Inflammatory macrophage treated with lipopolysaccharide for 1 hour (primary cell): ENCODE measurements at places on chromosomes 1 and 21.

- DNase-seq: no peak
These were observed 80.4 kb upstream of the COL6A1 start for GRCh38 chr21:45901061-45901690.

DNA sequence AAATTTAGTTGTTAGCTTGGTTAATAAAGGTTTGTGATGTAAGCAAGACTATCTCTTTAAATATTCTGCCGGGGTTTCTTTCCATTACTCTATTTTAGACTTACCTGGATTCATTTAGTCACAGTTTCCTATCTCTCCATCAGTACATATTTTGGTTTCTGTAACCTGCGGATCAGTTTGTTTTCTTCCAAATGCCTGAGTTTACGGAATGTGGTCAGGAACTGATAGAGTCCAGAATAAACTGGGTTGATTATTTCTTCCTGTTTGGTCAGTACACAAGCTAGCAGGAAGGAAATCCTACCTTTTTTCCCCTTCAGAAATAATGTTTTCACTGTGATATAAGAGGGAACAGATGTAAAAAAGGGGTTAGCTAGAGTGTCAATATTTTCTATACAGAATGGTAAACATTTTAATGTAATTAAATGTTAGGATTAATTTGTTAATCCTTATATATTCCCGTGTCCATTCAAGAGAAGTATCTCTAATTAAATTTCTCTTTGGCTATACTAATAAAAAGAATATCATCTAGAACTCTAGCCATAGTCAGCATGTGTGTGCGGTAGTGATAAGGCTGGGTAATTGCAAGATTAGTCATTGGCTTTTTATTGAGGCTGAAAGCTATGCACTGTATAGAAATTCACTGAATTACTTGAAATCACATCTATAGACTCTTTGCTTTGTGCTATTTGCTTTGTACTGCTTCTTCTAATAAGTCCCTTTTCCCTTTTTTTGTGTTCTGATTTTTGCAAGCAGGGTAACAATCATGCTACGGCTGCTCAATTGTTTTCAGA is 144.7 kb upstream of the ADGRL4 start:
- no peak for DNase-seq

- no peak for DNase-seq
These were observed 2.2 kb downstream of the GADD45A start for GRCh38 chr1:67687198-67687545.

- no peak for DNase-seq
These were observed 89.1 kb upstream of the IVNS1ABP start for GRCh38 chr1:185406006-185406690.

DNA sequence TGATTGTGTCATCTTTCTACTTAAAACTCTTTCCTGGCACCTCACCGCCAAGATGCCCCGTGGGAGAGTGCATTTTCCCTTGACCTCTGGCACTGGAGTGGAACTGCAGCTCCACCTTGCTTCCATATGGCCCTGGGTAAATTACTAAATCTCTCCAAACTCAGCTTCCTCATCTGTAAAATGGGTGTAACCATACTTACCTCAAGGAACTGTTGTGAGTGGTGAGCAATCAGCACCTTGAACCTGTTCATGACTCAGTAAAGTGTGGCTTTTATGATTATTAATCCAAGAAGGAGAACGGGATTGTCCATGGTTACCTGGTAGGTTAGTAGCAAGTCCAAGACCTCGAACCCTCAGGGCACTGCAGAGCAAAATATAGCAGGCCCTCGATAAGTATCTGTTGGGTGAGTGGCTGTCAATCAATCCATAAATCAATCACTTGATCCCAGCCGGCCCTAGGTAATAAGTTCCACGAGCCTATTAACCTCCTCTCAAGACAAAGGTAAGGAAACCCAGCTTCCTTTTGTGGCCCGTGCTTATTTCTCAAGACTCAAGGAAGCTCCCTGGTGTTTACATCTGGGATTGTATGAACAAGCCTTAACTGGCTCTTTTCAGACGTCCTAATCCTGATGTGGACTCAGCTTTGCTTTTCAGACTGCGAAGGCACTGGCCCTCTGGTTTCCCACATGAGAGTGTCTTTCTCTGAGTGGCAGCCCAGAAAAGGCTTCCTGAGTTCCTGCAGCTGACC is 114.0 kb upstream of the GJB5 start:
- DNase-seq: no peak

- no peak for DNase-seq
These were observed 49.4 kb downstream of the KCNN3 start for GRCh38 chr1:154820646-154821045.

DNA sequence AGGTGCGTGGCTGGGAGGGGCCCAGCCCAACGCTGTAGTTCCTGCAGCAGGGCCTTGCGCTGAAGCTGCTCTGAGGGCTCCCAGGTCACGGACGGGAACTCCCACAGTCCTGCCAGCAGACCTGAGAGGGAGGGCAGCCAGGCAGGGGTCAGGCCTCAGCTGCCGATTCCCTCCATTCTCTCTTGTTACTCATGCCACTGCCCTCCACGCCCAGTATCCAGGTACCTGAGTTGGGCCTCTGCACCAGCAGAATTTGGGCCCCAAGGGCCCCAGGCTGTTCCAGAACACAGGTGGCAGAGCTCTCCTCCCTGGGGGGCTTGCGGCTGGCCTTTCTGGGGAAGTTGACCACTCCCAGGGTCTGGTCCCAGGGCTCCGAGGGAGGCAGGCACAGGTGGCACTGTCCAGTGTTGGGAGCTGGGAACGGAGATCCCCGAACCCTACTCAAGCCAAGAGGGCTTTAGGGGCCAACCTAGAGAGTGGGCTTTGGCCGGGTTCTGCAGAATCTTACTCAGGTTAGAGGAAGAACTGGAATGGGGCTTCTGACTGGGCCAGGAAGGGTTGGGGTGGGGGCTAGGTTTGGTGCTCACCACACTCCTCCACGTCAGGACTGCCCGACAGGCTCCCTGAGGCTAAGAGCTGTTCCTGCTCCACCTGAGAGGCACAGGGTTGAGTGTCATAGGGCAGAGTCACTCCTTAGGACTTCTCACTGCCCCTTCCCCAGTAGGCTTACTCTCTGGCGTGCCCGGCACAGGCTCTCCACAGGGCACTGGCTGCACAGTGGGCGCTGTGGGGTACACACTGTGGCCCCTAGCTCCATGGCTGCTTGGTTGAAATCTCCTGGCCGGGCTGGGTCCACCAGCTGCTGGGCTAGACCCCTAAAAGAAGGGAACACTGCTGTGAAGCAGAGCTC is 5.0 kb downstream of the HPDL start:
- DNase-seq: no peak

- no peak for DNase-seq
These were observed 53.1 kb downstream of the RHBG start for GRCh38 chr1:156421939-156422601.

DNA sequence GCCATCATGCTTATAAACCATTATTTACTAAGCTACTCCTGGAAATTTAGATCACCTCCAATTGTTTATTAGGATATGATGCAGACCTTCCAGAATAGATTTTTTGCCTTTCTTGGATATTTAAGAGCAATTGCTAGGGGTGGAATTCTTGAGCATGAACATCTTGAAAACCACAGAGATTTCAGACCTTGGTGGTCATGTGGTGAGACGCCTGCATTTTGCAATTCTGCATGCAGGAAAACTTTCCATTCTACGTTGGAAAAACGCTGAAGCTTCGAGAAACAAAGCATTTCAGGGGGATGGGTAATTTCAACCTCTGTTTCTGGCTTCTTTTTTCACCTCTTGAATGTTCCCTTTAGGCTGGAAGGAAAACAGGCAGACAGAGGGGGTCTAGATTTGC is 596.3 kb downstream of the KIF26B start:
- no peak for DNase-seq

GRCh38 chr1:206079135-206079534 is 26.2 kb downstream of the RHEX start:
- no peak for DNase-seq

DNA sequence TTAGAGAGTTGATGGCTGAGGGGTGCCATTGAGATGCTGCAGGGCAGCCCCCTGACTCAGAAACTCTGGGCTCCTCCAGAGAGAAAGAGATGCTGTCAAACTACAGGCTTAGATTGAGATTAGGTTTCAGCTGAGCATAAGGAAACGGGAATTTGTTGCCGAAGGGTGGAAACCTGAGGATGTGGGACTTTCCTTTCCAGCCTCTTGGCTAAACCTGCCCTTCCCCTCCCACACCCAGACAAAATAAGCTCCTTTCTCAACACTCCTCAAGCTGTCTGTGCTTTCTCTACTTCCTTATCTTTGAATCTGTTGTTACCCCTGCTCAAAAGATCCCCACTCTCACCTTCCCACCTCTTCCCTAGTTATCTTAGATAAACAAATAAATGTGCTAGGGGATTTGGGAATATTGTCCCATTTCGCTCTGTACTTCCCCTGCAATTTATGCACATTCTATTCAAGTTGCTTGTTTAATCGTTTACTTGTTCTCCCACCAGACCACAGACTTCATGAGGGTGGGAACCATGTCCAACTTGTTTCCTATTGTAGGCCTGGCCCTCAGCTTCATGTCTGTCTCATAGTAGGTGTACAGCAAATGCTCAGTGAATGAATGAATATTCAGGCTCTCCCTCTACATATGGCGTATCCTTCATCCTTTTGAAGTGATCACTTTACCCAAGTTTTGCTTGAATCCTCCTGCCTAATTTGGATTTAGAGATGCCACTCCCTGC is 30.6 kb upstream of the MARK1 start:
- no peak for DNase-seq

GRCh38 chr1:201436393-201436792 is 14.9 kb upstream of the TNNI1 start:
- DNase-seq: no peak

GRCh38 chr1:52141513-52142219 is at the start of gene ZFYVE9:
ZFYVE9 (plus strand) TSS chr1:52142089; CDS start chr1:52233207, 91,118 bp downstream.
- peak; percentile 53 for DNase-seq

DNA sequence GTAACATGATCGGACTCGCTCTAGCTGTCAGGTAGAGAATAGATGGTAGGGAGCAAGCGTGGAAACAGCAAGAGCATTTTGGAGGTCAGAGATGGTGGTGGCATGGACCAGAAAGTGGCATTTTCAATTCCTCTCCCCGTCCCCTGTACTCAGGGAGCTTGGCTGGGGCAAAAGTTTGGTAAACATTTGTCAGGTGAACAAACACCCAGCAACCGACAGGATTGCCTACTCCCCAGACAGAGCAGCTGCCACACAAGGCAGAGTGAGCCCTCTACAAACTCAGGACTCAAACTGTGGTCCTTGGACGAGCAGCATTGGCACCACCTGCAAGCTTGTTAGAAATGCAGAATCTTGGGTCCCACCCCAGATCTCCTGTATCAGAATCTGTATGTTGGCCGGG is 14.3 kb downstream of the PTAFR start:
- no peak for DNase-seq

- DNase-seq: peak; percentile 75
These were observed at the start of gene S100A8 for GRCh38 chr1:153390938-153391710. S100A8 (minus strand) TSS chr1:153391073; CDS start chr1:153390535, 538 bp downstream.

DNA sequence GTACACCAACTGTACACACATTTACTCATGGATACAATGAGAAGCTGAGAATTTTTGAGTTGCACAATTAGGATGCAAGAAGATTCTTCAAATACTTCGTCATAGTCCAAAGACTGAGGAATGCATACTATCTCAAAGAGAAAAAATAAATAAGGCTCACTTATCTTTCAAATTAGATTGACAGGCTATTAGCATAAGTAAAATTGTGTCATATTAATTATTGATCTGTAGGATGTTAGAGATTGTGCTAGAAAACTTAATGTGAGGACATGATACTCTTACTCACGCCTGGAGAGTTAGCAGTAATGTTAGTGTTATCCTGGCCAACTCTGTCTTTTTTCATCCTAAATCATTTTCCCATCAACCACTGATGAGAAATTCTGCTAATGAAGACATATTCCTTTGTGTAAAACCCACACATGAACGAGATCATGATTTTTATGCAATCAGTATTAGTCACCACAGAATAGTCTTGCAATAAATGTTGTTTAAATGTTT is 659.0 kb downstream of the LTN1 start:
- peak; percentile 36 for DNase-seq

- DNase-seq: no peak
These were observed 48.9 kb downstream of the INKA2 start for GRCh38 chr1:111690306-111690617.

DNA sequence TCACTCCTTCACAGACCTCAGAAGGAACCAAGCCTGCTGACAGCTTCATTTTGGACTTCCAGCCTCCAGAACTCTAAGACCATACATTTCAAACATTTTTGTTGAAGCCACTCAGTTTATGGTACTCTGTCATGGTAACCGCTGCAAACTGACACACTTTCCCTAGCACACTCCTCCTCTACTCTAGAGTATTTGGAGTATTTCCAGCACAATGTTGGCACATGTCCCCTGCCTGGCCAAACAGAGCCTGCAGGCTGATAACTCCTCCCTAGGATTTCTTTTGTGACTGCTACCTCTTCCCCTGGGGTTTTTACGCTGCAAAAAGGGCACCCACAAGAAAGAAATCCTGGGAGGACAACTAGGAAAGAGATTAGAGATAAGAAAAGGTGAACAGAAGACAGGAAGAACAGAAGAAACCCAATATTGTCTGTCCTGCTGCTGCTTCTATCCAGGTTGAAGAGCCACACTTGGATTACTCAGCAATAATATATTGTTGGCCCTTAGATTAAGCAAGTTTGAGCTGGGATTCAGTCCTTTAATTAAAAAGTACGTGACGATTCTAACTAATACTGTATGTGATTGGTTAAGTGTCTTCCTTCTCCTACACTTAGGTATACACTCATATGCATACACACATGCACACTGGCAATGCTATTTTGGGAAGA is 844.1 kb downstream of the LTN1 start:
- no peak for DNase-seq

- no peak for DNase-seq
These were observed 86.8 kb downstream of the WLS start for GRCh38 chr1:68145418-68146126.

DNA sequence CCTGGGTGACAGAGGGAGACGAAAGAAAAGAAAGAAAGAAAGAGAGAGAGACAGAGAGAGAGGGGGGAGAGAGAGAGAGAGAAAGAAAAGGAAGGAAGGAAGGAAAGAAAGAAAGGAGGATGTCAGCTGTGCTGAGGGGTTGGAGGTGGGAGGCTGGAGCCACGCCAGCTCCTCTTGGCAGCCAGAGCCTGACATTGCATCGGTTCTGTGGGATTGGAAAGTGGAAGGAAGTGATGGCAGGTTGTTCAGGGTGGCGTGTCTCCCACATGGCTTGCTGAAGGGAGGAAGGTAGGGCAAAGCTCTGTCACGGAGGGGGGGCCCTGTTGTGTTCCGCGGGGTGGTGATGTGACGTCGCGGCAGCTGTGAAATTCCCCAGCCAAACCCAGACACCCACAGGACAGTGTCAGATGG is 30.7 kb downstream of the EIF2D start:
- peak; percentile 96 for DNase-seq
